Skin of body (tissue), 3 donors: ENCODE measurements at places on chromosomes 12 and 14. TPM values are rescaled to one million over a fixed set of nuclear protein-coding genes. Genes with fewer than 3 reads are reported as not detected.

DNA sequence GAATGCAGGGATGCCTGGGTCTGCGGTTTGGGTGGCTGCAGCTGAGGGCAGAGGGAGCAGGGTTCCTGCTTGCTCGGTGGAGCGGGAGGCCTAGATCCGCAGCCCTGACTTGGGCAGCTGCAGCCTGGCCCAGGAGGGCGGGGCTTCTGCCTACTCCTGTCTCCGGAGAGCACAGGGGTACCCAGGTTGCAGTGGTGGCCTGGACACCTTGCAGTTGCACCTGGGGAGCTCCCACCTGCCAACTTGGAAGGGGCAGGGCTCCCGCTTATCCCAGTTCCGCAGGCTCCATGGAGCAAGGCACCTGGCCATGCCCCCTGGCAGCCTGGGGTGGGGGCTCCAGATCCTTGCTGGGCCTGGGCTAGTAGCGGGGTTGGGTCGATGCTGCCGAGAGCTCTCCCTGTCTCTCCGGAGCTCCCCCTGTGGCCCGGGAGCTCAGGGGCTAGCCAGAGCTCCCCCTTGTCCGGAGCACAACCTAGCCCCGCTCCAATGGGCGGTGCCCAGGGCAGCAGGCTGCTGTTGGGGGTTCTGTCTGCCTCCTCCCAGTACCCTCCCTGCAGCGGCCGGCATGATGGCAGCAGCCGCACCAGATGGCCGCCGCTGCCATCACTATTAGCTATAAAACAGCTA, 136.4 kb downstream of the PTPRR start:
- no peak for DNase-seq

DNA sequence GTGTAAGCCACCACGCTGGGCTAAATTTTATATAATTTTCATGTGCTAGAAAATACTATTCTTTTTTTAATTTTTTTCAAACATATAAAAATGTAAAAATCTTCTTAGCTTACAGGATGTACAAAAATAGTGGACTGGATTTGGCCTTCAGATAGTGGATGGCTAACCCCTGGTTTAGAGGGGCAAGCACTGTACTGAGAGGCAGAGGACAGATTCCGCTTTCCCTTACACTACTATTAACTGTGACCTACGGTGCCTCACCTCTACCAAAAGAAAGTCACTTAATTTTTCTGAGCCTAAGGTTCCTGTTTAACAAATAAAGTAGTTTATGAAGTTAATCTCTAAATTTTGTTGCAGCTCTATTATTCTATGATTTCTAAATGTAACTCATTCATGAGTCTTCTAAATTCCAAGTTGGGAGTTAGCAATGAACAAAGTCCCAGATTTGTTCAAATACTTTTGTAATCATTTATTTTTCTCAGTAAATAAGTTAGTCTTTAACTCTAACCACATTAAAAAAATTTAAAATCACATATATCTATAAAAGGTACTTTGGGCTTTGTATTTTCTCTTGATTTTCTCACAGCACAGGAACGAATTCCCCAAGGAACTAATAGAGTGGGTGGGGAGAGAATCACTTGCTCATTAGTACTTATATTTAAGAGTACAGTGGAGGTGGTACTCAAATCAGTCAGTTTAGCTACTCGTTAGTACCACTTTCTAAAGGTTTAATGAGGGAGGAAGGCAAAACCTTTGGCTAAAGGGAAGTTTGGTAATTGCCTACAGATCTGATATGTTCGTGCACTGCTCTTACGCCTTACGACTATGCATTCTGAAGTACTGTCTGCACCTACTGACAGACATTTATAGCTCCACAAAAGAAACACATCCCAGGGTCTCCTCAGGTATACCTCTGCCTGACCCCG, 33.7 kb downstream of the SLC15A5 start:
- DNase-seq: no peak

GRCh38 chr12:8499616-8500015, 13.7 kb upstream of the CLEC4D start:
- DNase-seq: no peak

DNA sequence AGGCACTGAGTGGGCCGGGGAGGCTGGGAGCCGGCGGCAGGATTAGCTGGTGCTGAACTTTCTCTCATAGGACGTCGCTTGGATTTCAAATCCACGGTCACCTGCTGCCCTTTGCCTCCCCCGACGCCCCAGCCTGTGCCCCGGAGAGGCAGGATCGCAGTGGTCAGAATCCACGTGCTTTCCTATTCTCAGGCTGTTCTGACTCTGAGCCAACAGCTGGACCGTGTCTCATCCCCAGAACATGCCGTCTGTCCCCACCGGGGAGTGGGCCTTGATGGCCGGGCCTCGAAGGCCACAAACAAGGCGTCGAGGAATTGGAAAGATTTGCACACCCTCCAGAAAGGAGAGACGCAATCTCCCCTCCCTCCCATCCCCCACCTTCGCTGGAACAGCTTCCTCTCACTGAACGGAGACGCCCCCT, 18.5 kb upstream of the MLXIP start:
- DNase-seq: no peak

GRCh38 chr12:89176676-89177075, 175.6 kb downstream of the DUSP6 start:
- DNase-seq: no peak

DNA sequence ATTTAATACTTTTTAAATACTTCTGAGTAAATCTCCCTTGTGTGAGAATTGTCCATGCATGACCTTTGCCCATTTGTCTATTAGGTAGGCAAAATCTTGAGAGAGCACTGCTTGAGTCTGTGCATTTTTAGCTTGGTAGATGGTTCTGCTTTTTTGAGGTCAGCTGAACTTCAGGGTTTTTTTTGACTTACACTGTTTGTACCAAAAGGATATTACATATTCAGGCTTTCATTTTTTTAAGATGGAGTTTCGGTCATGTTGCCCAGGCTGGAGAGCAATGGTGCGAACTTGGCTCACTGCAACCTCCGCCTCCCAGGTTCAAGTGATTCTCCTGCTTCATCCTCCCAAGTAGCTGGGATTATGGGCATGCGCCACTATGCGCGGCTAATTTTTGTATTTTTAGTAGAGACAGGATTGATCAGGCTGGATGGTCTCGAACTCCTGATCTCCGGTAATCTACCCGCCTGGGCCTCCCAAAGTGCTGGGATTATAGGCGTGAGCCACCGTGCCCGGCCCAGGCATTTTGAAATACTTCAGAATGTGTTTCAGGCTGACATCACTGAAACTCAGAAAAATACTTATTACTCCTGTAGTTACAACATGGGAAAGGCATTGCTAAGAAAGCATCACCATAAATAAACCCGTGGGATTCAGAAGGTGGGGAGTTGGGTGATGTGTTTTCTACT, 11.1 kb downstream of the RASSF3 start:
- no peak for DNase-seq

- peak; percentile 4 for DNase-seq
Measured at GRCh38 chr12:115623764-115624334, 653.6 kb downstream of the MED13L start.

DNA sequence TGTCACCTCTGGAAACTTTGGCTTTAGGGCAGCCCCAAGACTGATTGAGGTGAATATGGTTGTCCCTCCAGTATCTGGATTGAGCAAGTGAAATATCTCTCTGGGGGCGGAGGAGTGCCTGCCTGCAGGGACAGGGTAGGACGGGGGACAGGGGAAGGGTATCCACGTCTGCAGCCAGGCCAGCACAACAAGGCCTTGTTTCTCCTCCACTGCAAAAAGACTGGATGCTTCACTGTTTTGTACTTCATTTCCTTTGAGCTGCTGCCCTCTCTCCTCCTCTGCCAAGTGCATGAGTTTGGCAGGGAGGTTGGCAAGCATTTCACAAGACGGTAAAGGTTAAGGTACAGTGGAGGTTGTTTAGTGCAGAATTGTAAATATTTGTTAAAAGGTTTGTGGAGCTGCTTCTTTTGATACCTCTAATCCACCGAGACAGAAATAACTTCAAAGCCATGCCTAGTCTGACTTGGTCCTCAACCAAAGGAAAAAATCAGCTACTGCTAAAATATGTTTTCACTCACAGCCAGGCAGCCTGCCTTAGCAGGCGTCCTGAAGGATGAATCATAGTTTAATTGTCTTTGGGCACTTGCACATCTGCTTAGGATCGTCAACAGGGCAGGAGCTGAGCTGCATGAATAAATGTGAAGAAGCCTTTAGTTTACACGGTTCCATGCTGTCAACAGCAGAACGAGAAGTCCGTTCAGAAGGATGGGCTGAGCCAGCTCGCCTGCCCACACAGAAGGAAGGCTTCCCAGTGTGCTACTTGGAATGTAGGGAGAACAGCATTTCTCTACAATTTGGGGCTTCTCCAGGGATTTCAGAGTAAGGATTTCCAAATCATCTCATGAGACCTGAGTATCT, 269.7 kb downstream of the TTC6 start:
- DNase-seq: peak; percentile 12

- DNase-seq: no peak
Measured at GRCh38 chr14:100219126-100219785, 19.7 kb upstream of the YY1 start.

GRCh38 chr14:55053500-55053899, 2.1 kb downstream of the MAPK1IP1L start:
- DNase-seq: no peak

GRCh38 chr12:5257763-5258495, 174.0 kb upstream of the NTF3 start:
- peak; percentile 54 for DNase-seq

DNA sequence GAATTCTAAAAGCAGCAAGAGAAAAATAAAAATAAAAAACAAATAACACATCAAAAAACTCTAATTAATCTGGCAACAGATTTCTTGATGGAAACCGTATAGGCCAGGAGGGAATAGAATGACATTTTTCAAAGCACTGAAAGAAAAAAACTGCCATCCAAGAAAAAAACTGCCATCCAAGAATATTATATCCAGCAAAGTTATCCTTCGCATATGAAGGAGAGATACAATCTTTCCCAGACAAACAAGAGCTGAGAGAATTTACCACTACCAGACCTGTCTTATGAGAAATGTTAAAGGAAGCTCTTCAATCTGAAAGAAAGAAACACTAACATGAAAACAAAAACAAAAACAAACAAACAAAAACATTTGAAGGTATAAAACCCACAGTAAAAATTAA, 214.8 kb downstream of the EMP1 start:
- DNase-seq: no peak

DNA sequence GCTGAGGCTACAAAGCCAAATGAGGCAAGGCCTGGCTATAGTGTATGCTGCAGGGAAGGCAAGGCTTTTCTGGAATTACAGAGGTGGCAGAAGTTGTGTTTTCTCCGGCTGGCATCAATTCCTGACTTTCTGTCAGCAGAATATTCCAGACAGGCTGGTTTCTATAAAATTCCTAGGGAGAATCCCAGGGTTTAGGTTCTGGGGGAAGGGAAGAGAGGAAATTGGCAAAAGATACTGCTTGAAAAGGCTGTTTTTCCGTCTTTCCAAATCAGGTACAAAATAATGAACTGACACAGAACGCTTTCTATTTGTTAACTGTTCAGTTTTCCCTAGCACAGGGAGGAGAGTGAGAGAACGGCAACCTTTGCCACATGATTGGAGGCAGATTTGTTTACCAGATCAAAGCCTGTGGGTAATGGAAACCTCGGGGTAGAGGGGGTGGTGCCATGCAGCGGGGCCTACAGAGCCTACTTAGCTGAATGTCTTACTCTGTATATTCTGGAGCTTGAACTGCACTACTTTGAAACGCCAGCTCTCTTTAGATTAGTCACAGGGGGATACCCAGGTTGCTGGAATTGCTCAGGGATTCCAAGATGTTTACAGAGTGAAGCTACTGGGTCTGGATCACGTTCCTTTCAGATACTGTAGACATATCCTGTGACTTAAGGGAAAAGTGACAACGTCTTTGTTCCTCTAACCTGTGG, 65.8 kb upstream of the DACT1 start:
- DNase-seq: no peak

- no peak for DNase-seq
Measured at GRCh38 chr12:39626033-39626814, 6.6 kb upstream of the ABCD2 start.

DNA sequence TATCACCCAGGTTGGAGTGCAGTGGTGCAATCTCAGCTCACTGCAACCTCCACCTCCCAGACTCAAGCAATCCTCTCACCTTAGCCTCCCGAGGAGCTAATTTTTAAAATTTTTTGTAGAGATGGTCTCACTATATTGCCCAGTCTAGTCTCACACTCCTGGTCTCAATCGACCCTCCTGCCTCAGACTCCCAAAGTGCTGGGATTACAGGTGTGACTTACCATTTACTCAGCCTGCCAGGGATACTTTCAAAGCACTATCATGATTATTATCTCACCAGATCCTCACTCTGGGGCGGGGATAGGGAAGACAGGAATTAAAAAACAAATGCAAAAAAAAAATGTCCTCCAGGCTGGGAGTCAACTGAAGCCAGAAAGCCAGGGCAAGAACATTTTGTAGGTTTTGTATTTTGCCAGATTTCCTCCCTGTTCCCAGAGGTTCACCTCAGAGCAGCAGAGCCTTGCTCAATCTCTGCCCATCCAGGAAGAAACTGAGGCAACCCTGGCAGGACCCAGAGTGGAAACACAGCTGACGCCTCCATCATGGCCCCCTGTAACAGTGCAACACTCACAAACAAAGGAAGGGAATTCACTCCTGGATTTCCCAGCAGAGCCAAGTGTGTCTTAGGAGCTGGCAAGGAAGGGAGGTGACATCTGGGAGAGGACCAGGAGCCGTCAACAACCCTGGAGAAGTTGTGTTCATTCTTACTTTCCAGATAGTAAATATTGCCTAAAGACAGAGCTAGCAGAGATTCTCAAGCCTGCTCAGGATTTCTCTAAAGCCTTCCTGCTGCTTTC, 73.9 kb downstream of the IRF2BPL start:
- DNase-seq: no peak

GRCh38 chr14:21255385-21256101, 13.7 kb downstream of the HNRNPC start:
- no peak for DNase-seq

DNA sequence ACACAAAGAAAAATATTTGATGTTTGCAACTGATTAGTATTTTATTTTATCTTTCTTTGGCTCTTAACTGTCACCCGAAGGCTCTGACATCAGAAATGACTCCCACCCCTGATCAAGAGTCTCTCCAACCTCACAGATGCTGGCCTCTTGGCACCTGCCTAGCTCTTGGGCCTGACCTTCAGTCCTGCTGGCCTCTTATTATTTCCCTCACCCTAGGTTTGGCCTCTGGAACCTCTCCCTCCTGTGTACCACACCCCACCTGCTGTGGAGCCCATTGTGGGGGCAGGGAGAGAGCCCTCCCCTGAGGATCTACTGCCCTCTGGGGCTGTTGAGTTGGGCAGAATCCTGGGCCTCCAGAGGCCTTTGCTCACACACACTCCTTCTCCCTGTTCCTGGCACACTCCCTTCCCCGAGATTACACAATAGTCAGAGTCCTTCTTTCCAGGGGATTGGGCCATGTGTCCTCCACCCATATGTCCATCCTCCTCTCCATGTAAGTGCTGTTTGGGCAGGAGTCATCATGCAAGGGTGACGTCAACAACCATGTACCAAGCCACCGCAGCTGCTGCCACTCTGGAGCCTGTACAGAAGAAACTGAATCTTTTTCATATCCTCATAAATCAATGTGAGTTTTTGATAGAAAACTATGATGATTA, 124.3 kb downstream of the RASSF9 start:
- no peak for DNase-seq

Gene ATL1
- total RNA-seq: 11.9 TPM

Gene CLEC7A
- 5.8 TPM for total RNA-seq

Gene INSM2
- not detected for total RNA-seq

Gene PRB2
- total RNA-seq: 0.20 TPM

Gene TSPAN11
- total RNA-seq: 10.0 TPM

Gene TCL1B
- total RNA-seq: not detected

Gene TAS2R43
- 8.5 TPM for total RNA-seq

Gene OR6S1
- not detected for total RNA-seq

Gene NUMB
- 43.4 TPM for total RNA-seq

Gene FLRT2
- 32.6 TPM for total RNA-seq

Gene C14orf39
- 0.39 TPM for total RNA-seq

Gene CCT2
- total RNA-seq: 141 TPM
